ENCODE measurements at places on chromosomes 1 and 21.

- no peak for DNase-seq
These were observed 50.1 kb upstream of the RWDD3 start for GRCh38 chr1:95183952-95184351.

- no peak for DNase-seq
These were observed 309.8 kb downstream of the MATN1 start for GRCh38 chr1:30413606-30414005.

- DNase-seq = no peak
These were observed 108.4 kb downstream of the FNBP1L start for GRCh38 chr1:93556291-93556690.

DNA sequence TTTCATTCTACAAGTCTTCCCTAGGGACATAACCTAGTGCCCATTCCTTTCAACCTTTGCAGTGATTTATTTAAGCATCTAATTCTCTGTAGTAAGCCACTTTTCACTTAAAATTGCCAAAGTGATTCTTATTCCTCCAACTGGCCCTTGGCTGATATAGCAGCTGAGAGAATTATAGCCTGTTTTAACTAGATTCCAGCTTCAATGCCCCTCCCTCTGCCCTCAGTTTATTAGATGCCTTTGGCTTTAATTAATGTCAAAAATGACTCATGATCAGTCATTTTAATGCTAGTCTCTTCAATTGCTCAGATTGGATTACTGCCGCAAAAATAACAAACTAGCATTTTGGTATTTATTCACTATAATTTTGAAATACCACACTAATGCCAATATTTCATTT lies 145.4 kb upstream of the KCTD3 start:
- no peak for DNase-seq

- DNase-seq = peak; percentile 59
These were observed 4.6 kb downstream of the DMRTA2 start for GRCh38 chr1:50418600-50419109.

- DNase-seq = no peak
These were observed 160.5 kb upstream of the CACYBP start for GRCh38 chr1:174839211-174839610.

GRCh38 chr1:84929581-84929980 lies 36.6 kb upstream of the LPAR3 start:
- DNase-seq = no peak

DNA sequence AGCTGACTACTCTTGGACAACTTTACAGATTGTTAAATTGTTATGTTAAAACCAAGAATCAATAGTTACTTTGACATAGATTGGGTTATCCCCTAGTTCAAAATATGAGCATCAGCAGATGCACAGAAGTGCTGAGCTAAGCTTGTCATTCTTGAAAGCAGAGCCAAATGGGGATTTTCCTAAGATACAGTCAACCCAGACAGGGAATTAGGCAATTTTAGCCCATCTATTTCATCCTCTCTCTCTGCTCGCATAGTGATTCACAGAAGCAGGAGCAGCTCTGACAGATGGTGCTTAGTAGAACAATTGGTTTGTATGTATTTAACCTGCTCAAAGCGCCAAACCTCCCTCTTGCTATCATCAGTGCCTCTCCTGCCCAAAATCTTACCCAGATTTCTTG lies 27.9 kb upstream of the PRRC2C start:
- no peak for DNase-seq

DNA sequence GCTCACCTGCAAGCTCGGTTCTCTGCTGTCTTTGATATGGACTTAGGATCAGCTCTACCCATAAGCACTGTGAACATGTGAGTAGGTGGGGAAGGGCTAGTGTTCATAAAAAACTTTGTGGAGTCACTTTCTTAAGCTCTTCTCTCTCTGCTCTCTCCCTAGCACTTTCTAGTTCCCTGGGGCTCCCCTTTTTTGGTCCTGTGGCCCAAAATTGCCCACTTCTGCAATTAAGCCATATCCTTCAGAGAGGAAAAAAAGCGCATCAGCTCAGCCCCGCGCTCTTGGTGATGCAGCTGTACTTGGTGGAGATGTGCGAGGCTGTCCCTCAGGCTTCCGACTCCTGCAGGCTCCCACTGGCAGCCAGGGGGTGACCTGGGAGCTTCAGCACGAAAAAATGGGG lies 23.4 kb downstream of the CCSAP start:
- DNase-seq = no peak

DNA sequence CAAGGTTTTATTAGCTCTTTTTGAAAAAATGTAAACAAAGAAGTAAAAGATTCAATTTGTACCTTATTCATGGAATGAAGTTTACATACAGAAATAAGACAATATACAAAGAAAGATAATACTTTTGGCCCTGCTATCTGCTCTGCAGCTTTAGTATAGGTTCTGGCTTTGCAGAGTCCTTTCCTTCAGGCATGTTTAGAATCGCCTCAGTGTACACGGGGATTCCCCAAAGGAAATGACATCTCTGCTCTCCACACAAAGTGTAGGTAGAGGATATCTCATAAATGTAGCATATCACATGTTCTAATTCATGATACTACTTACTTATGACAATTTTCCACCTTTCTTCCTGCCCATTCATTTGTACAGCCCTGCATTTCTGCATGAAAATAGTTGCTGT lies 222.6 kb upstream of the DPYD start:
- no peak for DNase-seq

DNA sequence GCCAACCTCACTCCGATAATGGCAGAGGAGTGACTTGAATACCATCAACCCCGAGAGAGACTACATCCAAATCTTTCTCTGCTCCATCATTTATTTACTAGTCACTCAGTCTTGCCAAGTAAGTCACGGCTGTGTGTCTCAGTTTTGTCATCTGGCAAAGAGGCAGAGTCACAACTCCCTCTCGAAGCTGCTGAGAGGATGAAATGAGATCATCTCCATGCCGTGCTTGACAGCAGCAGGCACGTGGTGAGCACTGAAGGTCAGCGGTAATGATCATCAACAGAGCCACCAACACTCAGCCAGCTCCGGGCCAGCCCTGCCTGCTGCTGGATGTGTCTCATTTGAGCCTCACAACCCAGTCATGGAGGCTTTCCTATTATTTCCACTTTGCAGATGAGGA lies 19.9 kb downstream of the ALDH4A1 start:
- DNase-seq = no peak

- DNase-seq = no peak
These were observed 6.5 kb downstream of the CCSAP start for GRCh38 chr1:229336345-229336744.

GRCh38 chr1:155706139-155706538 lies 17.2 kb downstream of the DAP3 start:
- DNase-seq = no peak

DNA sequence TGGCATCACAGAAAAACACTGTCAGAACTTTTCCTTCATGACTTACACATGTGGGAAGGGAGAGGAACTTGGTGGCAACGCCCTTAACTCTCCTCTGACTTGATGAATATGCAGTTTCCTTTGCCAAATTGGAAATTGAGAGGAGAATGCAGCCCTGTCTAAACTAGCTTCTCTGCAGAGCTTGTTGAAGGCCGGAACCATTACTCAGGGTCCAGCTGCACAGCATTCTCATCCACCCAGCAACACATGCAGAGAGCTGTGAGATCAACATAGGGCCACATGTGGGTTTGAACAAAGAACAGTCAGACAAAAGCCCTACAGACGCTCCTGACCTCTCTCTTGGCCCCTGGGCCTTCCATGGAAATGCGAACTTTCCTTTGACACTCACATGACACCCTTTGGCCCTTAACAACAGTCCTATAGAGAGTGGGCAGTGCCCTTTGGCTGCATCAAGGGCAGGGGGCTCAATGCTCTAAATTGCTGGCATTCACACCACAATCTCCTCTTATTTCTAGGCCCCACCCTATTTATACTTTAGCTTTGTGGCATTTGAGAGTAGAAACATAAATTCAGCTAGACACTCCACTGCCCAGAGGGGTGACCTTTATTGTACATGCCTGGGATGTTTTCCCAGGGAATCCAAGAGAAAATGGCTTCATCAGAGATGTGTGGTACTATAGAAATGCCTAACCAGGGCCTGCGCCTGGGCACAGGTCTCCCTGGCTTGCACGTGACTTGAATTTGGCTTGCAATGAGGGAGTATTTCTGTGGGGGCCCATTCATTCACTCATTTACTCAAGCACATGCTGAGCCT lies 64.4 kb downstream of the CDC7 start:
- DNase-seq = no peak

DNA sequence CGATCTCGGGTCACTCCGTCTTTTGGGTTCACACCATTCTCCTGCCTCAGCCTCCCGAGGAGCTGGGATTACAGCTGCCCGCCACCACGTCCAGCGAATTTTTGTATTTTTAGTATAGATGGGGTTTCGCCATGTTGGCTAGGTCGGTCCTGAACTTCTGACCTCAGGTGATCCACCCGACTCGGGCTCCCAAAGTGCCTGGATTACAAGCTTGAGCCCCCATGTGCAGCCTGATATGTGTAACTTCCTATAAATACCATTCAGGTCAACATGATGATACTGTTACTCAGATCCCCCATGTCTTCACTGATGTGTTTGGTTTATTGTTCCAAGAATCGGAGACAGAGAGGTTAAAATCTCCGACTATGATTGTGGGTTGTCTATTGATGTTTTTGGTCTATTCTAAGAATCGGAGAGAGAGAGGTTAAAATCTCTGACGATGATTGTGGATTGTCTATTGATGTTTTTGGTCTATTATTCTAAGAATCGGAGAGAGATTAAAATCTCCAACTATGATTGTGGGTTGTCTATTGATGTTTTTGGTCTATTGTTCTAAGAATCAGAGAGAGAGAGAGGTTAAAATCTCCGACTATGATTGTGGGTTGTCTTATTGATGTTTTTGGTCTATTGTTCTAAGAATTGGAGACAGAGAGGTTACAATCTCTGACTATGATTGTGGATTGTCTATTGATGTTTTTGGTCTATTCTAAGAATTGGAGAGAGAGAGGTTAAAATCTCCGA lies 17.0 kb downstream of the C1orf159 start:
- no peak for DNase-seq

DNA sequence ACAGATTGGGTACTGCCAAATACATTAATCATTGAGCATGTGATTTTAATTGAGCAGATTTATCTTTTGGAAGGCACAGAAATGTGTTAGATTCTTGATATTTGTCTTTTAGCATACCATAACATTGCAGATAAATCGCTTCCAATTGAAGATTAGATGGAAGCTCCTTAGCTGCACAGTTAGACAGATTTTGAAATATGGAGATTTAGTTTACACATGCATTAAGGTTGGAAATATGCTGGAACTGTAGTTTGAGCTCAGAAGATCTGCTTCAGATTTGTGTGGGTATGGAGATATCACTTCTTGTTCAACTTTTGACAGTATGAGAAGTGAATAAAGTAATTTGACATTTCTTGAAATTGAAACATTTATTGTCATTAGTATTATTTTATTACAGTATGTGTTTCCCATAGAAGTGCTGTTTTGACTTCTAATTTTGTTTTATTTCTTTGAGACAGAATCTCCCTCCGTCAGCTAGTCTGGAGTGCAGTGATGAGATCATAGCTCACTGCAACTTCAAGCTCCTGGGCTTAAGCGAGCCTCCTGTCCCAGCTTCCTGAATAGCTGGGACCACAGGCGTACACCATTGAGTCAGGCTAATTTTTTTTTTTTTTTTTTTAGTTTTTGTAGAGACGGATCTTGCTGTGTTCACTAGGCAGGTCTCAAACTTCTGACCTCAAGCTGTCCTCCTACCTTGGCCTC lies 29.1 kb downstream of the THRAP3 start:
- DNase-seq = no peak

DNA sequence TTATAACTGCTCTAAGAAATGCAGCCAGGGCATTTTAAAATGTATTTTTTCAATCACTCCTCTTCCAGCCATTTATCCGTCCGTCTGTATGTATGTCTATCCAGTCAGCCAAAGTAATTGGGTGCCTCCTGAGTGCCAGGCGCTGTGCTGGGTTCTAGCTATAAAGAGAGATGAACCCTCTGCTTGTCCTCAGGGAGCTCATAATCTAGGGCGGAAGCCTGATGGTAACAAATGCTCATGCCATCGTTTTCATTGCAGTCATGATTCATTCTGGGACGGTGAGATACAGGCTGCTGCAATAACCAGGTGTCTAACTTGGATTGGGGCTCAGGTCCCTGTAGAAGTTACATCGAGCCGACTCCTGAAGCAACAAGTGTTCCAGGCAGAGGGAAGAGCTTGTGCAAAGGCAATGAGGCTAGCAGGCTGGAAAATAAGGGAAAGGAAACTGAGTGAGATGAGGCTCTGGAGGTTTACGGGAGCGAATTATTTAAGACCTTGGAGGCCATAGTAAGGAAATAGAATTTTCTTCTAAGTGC lies 11.6 kb downstream of the IFI6 start:
- DNase-seq = no peak

GRCh38 chr1:244053831-244054230 lies 2.7 kb downstream of the ZBTB18 start:
- DNase-seq = no peak

DNA sequence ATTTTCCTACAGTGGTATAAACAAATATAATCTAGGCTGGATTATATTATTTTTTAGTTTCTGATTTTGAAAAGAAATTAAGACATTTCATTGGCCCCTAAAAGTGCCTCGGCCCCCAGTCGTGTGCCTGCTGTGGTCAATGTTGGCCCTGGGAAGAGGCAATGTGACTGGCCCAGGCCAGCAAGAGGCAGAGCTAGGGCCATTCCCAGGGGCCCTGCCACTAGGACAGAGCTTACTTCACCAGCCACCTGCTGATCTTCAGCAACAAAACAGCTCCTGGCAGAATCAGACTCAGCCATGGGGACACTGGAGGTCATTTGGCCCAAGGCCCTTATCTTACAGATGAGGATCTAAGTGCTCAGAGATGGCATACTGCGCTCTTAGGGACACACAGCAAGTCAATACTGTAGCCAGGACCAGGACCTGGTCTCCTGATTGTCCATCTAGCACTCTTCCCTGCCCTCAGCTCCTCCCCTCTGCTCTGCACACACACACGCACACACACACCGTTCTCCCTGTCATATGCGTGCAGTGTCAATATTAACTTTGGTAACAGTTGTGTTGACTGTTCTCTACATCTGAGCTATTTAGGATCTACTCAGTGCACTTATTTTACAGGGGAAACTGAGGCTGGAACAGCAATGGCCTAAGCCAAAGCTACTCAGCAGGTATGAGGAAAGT lies 16.6 kb upstream of the KLHDC7A start:
- DNase-seq = no peak

DNA sequence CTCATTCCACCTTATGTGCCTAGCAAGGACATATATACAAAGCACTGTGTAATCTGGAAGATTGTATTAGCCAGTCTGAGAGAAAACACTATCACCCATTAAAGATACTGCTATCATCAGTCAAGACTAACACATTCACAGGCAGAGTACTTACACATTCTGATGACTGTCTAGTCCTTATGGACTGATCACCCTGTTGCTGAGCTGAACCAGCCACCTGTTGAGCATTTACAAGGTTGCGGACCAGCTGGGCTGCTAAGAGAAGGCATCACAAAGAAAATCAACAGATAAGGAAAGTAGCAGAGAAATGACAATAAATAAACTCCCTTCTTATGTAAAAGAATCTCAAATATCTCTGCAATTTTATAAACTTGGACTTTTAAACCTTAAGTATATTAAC lies 30.8 kb downstream of the PRPF38A start:
- no peak for DNase-seq

DNA sequence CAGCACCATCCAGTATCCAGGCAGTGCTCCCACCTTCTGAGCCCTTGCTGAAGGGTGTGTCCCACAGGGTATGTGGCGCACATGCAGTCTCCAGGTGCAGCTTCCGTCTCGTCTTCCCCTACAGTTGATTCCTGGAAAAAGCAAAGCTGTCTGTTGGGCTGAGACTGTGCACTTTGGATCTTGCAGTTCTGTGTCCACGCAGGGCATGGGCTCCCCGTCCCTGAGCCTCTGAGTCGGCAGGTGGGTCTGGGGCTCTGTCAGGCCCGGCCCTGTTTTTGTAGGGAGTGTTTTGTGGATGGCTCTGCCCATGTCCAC lies 32.8 kb downstream of the SNAP47 start:
- no peak for DNase-seq

GRCh38 chr1:197269053-197269452 lies 1.0 kb downstream of the CRB1 start:
- no peak for DNase-seq
